ENCODE measurements at places on chromosomes 5 and 9. TPM values are rescaled to one million over a fixed set of nuclear protein-coding genes. Genes with fewer than 3 reads are reported as not detected.

GRCh38 chr5:90981821-90982220 lies 401.3 kb downstream of the ARRDC3 start:
- ATAC-seq, result no peak

DNA sequence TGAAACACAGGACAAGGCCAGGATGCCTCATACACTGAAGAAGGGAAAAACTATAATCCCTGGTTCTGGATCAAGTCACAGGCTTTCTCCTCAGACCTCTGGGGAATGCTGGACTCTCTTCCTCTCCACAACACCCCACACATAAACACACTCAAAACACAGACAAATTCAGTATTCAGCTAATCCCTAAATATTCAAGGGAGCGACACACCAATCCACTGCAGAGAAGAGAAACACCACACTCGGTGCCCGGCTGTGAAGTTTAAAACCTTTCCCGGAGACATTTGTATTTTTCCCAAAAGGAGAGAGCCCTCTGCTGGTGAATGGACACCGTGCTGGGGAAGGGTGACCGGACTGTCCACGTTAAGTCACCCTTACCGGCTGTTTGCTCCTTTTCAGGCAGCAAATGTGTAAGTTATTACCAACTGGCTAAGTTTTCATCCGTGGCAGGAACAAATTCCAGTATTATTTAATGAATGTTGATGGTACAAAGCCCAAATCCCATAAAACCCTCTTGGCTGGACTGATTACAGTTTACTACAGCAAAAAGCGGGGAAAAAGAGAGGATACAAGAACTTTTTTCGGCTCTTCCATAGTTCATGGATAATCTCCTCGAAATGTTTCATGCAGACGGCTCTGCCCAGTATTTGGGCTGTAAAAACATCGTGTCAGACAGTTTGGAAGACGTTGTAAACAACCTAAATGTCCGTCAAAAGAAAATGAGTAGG lies 130.9 kb upstream of the SLC30A5 start:
- peak; percentile 88 for ATAC-seq

DNA sequence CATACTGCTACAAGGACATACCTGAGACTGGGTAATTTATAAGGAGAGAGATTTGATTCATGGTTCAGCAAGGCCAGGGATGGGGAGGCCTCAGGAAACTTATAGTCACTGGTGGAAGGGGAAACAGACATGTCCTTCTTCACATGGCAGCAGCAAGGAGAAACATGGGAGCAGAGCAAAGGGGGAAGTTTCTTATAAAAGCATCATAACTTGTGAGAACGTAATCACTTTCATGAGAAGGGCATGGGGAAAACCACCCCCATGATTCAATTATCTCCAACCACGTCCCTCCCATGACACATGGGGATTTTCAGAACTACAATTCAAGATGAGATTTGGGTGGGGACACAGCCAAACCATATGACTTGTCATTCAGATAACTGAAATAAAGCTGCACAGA lies 100.9 kb downstream of the ST8SIA4 start:
- ATAC-seq, result no peak

GRCh38 chr5:56358703-56359681 lies 125.9 kb upstream of the ANKRD55 start:
- peak; percentile 71 for ATAC-seq

- peak; percentile 36 for ATAC-seq
Observed at GRCh38 chr5:2751592-2752021, at the start of gene IRX2. TSS of gene IRX2 (minus strand) at chr5:2751677. CDS start at chr5:2751413, 264 bp downstream.

DNA sequence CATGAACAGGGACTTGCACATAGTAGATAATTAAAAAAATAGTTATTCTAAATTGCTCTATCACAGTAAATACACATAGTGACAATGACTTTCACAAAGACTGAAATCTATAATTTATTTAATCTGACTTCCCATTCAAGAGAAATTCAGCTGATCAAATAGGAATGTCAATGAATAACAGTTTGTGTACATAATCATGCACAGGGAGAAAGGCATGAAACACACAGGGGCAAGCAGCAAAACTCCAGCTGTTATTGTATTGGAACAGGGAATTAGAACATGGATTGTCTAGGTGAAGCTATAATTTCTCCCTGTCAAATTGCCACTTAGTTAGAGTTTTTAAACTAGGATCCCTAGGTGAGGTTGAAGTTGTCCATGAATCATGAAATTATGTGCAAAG lies 99.9 kb downstream of the HCN1 start:
- ATAC-seq, result no peak

The IL3 gene
- total RNA-seq, result not detected

The ZBED3 gene
- total RNA-seq, result 6.5 TPM

The ST8SIA4 gene
- total RNA-seq, result 1.1 TPM

The IFNA13 gene
- total RNA-seq, result not detected
